HCT116 (cell line): ENCODE measurements at places on chromosomes 1 and 21.

GRCh38 chr1:184622136-184622823 lies 132.4 kb downstream of the EDEM3 start:
- no peak for DNase-seq

GRCh38 chr21:39037807-39038405 lies 145.3 kb downstream of the PSMG1 start:
- DNase-seq, result no peak

DNA sequence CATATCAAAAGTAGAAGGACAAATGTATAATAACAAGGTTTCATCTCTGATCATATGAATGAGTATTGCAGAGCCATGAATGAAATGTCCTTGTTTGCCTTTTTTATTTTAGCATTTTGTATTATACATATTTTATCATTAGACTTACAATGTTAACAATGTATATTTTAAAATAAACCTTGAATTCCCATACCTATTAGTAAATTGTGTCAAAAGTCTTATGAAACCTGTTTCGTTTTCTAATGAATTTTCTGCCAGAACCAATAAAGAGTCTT lies 646 bp downstream of the DNAJB4 start:
- DNase-seq, result no peak

DNA sequence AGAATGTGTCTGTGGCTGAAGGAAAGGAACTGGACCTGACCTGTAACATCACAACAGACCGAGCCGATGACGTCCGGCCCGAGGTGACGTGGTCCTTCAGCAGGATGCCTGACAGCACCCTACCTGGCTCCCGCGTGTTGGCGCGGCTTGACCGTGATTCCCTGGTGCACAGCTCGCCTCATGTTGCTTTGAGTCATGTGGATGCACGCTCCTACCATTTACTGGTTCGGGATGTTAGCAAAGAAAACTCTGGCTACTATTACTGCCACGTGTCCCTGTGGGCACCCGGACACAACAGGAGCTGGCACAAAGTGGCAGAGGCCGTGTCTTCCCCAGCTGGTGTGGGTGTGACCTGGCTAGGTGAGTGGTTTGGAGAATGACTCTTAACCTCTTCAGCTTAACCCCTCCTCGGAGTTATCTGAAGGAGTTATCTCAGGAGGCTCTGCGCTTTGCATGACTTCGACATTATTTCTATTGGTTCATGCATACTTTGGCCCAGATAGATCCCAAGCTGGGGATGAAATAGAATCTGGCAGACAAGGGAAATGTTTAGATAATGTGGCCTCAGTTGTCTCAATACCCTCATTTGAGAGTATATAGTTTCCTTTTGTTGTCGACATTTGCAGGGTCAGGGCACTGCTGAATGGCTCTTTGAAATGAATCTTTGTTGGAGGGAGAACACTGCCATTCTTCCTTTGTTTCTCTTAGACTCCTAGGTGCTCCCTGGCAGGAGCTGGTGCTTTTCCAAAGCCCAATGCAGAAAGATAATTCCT lies 39.7 kb downstream of the PTGFRN start:
- DNase-seq, result no peak

GRCh38 chr1:194194724-194195123 lies 1008.3 kb upstream of the B3GALT2 start:
- no peak for DNase-seq

- DNase-seq, result no peak
These were observed 40.3 kb upstream of the COL18A1 start for GRCh38 chr21:45364468-45365185.
